B cell (primary cell): ENCODE measurements at places on chromosomes 12 and 14. TPM values are rescaled to one million over a fixed set of nuclear protein-coding genes. Genes with fewer than 3 reads are reported as not detected.

GRCh38 chr14:104141621-104142091 is 3.3 kb downstream of the KIF26A start:
- no peak for DNase-seq

DNA sequence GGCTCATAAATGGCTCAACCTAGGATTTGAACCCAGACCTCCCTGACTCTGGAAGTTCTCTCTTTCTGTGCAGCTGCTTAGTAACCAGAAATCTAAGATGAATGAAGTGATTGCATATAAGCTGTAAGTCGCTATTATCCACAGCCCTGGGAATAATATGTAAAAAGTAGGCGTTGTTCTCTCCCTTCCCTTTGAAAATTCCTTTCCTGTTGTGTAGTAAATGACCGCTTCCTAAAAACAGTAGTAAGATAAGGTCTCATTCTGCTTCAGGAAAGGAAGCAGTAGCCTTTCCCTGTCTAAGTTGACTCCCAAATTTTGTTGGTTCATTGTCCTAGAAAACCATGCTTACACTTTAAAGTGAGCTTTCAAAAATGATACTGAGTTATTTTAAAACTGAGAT is 418.3 kb downstream of the EGLN3 start:
- no peak for DNase-seq

GRCh38 chr12:116694653-116695463 is 43.0 kb downstream of the SPRING1 start:
- peak; percentile 29 for DNase-seq

- DNase-seq, result no peak
Observed at GRCh38 chr12:28827861-28828260, 321.2 kb upstream of the FAR2 start.

DNA sequence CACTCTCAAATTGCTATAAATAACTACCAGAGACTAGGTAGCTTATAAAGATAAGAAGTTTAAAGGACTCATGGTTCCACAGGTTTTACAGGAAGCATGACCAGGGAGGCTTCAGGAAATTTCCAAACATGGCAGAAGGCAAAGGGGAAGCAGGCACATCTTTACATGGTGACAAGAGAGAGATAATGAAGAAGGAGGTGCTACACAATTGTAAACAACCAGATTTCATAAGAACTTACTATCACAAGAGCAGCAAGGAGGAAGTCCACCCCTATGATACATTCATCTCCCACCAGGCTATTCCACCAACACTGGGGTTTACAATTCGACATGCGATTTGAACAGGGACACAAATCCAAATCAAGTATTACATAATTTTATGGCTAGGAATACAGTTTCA is 257.7 kb downstream of the BTG1 start:
- DNase-seq, result no peak

DNA sequence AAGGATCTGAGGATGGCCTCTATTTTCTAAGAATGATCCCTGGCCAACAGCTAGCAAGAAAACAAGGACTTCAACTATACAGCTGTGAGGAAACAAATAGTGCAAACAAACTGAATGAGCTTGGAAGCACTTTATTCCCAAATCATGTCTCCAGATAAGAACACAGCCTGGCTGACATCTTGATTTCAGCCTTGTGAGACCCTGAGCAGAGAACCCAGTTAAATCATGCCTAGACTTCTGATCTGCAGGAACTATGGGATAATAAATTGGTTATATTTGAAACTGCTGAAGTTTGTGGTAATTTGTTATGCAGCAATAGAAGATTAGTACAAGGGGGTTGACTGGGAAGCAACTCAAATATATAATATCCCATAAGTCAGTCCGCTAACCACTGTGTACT is 183.9 kb upstream of the BMP4 start:
- DNase-seq, result no peak

- no peak for DNase-seq
Observed at GRCh38 chr12:12195081-12195480, 71.8 kb downstream of the LRP6 start.

GRCh38 chr12:76523408-76523807 is 36.2 kb downstream of the OSBPL8 start:
- DNase-seq, result no peak

Gene TESPA1
- total RNA-seq, result 17.8 and 19.0 TPM in 2 replicates

Gene KRT82
- not detected in 2 replicates for total RNA-seq

Gene B4GALNT3
- not detected in 2 replicates for total RNA-seq

Gene NDUFA12
- 41.7 and 42.0 TPM in 2 replicates for total RNA-seq

Gene CD163
- 1.1 and 2.2 TPM in 2 replicates for total RNA-seq

Gene VAMP1
- total RNA-seq, result 98.9 and 108 TPM in 2 replicates

Gene ZNF740
- 117 and 131 TPM in 2 replicates for total RNA-seq
